ENCODE measurements at places on chromosomes 4 and X. TPM values are rescaled to one million over a fixed set of nuclear protein-coding genes. Genes with fewer than 3 reads are reported as not detected.
A peak's percentile ranks its signal among the peaks of the same experiment; 100 is the strongest.

DNA sequence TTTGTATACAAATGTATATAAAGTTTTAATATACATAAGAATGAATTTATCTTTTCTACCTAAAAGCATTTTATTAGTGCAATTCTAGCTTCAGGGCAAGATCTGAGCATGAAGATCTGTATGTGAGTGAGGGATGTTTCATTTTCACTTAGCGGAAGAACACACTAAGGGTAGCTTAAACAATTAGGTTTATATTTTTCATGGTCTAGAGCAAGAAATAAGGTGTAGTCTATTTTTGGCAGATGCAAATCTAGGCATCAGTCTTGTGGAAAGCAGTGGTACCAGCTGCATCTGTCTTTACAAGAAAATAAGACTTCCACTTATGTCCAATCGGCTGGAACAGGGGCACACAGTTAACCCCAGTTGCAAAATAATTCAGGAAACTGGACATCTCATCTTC is 433.3 kb downstream of the ADAM29 start:
- DNase-seq = no peak
- H3K36me3 ChIP-seq = no peaks in the 10 kb centered on the region
- H3K4me3 ChIP-seq = no peak overlapping the region
- H3K27ac ChIP-seq = no peak overlapping the region

DNA sequence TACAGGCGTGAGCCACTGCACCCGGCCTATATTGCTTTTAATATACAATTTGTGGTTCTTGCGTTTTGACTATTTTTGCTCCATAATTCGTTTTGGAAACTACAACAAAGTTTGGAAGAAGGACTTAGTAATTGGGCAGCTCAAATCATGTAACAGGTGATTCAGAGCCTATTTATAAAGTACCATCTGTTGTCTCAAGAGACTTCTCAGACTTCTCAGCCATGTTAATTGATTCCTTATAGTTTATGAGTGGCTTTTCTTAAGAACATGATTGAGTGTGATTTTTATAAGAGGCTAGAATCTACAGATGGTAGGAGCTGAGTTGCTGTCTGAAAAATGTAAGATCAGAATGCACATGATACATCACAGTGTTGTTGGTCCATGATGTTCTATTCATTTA is 240.2 kb downstream of the ADGRL3 start:
- H3K4me1 ChIP-seq = no peaks in the 10 kb centered on the region
- no peaks in the 10 kb centered on the region for H3K27me3 ChIP-seq
- no peak for DNase-seq

GRCh38 chrX:69024931-69025330 is 140.3 kb downstream of the PJA1 start:
- DNase-seq = peak; percentile 70
- H3K4me1 ChIP-seq = no peaks in the 10 kb centered on the region
- H3K4me3 ChIP-seq = no peak overlapping the region
- H3K27ac ChIP-seq = no peak overlapping the region

The DGAT2L6 gene
- not detected for total RNA-seq

The NPY1R gene
- 11.8 TPM for total RNA-seq

DNA sequence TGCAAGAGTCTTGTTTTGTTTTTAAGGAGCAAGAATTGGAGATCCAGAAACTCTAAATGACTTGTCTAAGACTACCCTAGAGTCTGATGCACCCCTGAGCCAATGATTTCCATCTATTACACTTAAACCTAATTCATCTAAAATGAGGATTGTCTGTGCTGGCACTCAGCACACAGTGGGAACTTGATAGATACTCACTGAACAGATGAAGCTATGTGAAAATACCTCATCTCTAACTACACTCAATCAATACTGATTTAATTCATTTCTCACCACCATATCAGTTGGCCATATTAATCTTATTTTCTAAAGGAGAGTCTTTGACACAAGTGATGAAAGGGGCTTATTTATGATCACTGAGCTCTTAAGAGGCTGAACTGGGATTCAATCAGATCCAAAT is 262.1 kb downstream of the HS3ST1 start:
- no peak overlapping the region for H3K4me3 ChIP-seq
- H3K36me3 ChIP-seq = no peaks in the 10 kb centered on the region
- H3K27ac ChIP-seq = no peak overlapping the region
- DNase-seq = no peak
- H3K27me3 ChIP-seq = no peaks in the 10 kb centered on the region
- no peaks in the 10 kb centered on the region for H3K4me1 ChIP-seq

DNA sequence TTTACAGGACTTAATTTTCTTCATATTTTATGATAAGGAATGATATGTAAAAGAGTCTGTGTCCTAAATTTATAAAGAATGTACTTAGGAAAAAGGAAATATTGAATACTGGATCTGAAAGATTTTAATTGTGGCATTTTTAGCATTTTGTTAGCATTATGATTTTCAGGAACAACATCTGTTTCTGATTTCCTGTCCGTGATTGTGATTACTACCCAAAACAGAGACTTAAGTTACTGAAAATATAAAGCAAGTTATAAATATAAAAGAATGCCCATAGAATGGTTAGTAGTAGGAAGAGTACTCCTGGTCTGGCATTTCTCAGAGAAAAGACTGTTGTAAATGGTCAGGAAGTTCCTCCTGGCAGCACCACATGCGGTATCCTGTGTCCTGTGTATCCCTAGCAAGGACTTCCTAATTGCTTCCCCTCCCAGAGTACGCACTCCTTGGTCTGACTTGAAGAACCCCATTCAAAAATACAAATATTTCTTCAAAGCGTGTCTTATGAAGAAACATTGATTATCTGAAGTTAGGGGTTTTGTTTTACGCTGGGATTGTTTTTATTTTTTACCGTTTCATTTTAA is 88.9 kb downstream of the RS1 start:
- peaks cover 23% of the 10 kb centered on the region for H3K36me3 ChIP-seq
- H3K27me3 ChIP-seq = no peaks in the 10 kb centered on the region
- H3K4me3 ChIP-seq = no peak overlapping the region
- H3K27ac ChIP-seq = no peak overlapping the region

The CORIN gene
- total RNA-seq = 0.23 TPM

- H3K4me1 ChIP-seq = no peaks in the 10 kb centered on the region
- no peak overlapping the region for H3K27ac ChIP-seq
- H3K27me3 ChIP-seq = no peaks in the 10 kb centered on the region
- DNase-seq = no peak
- no peak overlapping the region for H3K4me3 ChIP-seq
These were observed 587.9 kb downstream of the TLL1 start for GRCh38 chr4:166460769-166461550.

GRCh38 chrX:8849945-8850344 is 48.8 kb upstream of the FAM9A start:
- H3K27ac ChIP-seq = no peak overlapping the region
- H3K36me3 ChIP-seq = no peaks in the 10 kb centered on the region
- H3K27me3 ChIP-seq = no peaks in the 10 kb centered on the region
- DNase-seq = no peak
- no peak overlapping the region for H3K4me3 ChIP-seq

The ADGRG2 gene
- 5.9 TPM for total RNA-seq

GRCh38 chrX:2462780-2463179 is 38.0 kb downstream of the DHRSX start:
- no peaks in the 10 kb centered on the region for H3K27me3 ChIP-seq
- H3K4me1 ChIP-seq = no peaks in the 10 kb centered on the region
- DNase-seq = peak; percentile 56
- H3K27ac ChIP-seq = peak overlapping the region; percentile 36
- H3K36me3 ChIP-seq = peaks cover 8% of the 10 kb centered on the region

GRCh38 chr4:16329125-16329796 is 103.0 kb upstream of the TAPT1 start:
- H3K4me3 ChIP-seq = no peak overlapping the region
- H3K36me3 ChIP-seq = no peaks in the 10 kb centered on the region
- DNase-seq = no peak
- H3K27me3 ChIP-seq = no peaks in the 10 kb centered on the region
- H3K27ac ChIP-seq = no peak overlapping the region

GRCh38 chrX:100673397-100673953 is 29.5 kb downstream of the SRPX2 start:
- H3K36me3 ChIP-seq = no peaks in the 10 kb centered on the region
- H3K27me3 ChIP-seq = no peaks in the 10 kb centered on the region
- DNase-seq = no peak

The DCX gene
- 0.66 TPM for total RNA-seq

GRCh38 chr4:101284546-101284945 is 62.8 kb downstream of the PPP3CA start:
- no peaks in the 10 kb centered on the region for H3K27me3 ChIP-seq
- no peaks in the 10 kb centered on the region for H3K36me3 ChIP-seq
- H3K4me1 ChIP-seq = peaks cover 20% of the 10 kb centered on the region

- no peaks in the 10 kb centered on the region for H3K36me3 ChIP-seq
- H3K27ac ChIP-seq = no peak overlapping the region
- peak; percentile 78 for DNase-seq
- peak overlapping the region; percentile 82 for H3K4me3 ChIP-seq
These were observed 723 bp downstream of the NKX6-1 start for GRCh38 chr4:84498203-84498934.

DNA sequence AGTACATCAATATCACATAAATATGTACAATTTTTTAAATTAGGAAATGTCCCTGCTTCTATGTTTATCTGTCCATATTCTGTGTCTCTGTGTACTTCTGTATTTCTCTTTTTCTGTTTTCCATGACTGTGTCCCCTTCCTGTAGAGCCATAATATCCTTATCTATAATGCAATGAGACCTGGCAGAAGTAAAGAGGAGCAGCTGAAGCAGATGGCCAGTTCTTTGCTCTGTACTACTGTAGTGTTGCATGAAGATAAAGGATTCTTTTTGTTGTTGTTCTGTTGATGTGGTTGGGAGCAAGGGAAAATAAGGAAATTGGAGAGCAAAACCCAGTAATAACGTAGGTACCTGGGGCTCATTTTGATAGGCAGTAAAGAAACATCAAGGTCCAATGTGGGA is 301.7 kb downstream of the ADGRL3 start:
- no peak overlapping the region for H3K4me3 ChIP-seq
- peaks cover 4% of the 10 kb centered on the region for H3K36me3 ChIP-seq
- no peak for DNase-seq
- H3K27ac ChIP-seq = no peak overlapping the region

DNA sequence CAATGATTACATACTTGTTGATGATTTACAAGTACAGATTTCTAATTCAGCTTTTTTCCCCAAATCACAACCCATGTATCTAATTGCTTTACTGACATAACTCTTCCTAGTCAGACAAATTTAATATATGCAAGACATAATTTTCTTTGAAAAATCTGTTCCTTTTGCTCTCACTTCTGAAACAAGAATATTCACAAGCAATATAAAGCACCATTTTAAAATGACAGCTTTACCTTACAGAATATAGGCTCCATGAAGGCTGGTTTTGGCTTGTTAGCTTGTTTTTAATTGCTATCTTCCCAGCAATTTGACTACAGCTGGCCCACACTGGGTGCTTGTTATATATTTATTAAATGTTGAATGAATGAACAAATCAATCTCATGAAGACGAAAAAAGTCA is 24.5 kb downstream of the GPM6A start:
- DNase-seq = no peak
- no peaks in the 10 kb centered on the region for H3K27me3 ChIP-seq
- H3K36me3 ChIP-seq = no peaks in the 10 kb centered on the region
- peaks cover 3% of the 10 kb centered on the region for H3K4me1 ChIP-seq

DNA sequence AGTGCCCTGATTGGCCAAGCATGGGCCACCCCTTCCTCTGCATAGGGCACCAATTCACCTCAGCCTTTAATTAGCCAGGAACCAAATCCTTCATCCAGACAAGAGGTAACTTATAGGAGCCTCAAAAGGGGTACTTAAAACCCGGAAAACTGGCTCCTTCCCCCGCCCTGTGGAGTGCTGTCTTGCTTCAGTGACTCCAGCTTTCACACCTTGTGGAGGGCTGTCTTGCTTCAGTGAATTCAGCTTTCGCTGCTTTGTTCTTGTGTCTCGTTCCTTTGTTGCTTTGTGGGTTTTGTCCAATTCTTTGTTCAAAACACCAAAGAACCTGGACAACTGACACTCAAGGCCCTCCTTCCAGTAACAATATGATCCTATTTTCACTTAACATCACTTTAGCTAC is 82.2 kb upstream of the FRG1 start:
- no peak overlapping the region for H3K4me3 ChIP-seq
- H3K27ac ChIP-seq = no peak overlapping the region
- no peaks in the 10 kb centered on the region for H3K36me3 ChIP-seq
- DNase-seq = no peak
- H3K4me1 ChIP-seq = no peaks in the 10 kb centered on the region
- H3K27me3 ChIP-seq = no peaks in the 10 kb centered on the region

DNA sequence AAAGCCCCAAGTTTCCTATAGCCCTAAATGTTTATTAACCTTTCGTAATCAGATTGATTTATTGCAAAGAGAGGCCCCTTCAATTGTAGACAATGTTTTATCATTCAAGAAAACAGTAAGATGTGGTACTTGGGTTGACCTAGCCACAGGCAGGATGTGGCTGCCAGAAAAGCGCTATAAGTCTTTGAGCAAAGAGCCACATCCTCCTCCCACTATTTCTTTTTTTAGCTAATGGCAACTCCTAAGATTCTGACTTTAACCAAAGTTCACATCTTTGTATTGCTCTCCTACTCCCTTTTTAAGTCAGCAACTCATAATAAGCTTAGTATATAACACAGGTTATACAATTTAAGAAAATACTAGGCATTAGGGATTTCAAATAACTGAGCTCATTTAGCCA is 70.7 kb upstream of the PPP3CA start:
- no peak overlapping the region for H3K27ac ChIP-seq
- no peaks in the 10 kb centered on the region for H3K27me3 ChIP-seq
- no peaks in the 10 kb centered on the region for H3K36me3 ChIP-seq

The CDK16 gene
- total RNA-seq = 165 TPM

The NXF2B gene
- 1.3 TPM for total RNA-seq

DNA sequence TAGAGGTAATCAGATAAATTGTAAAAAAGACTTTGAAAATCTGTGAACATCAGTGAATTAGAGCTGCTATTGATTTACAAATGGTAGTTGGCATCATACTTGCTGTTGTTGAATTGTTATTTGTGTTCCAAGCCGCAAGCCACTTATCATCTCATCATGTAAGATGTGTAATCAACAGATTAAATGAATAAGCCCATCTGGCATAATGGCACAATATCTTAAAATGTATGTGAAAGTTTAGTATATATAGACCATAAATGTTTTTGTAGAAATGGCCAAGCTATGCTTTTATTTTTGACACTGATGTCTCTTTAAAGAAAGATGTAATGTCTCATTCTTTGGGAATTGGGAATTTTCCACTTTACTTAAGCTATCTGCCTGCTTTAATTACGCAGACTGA is 682.6 kb upstream of the GNPDA2 start:
- no peak overlapping the region for H3K4me3 ChIP-seq
- no peak overlapping the region for H3K27ac ChIP-seq
- no peak for DNase-seq

DNA sequence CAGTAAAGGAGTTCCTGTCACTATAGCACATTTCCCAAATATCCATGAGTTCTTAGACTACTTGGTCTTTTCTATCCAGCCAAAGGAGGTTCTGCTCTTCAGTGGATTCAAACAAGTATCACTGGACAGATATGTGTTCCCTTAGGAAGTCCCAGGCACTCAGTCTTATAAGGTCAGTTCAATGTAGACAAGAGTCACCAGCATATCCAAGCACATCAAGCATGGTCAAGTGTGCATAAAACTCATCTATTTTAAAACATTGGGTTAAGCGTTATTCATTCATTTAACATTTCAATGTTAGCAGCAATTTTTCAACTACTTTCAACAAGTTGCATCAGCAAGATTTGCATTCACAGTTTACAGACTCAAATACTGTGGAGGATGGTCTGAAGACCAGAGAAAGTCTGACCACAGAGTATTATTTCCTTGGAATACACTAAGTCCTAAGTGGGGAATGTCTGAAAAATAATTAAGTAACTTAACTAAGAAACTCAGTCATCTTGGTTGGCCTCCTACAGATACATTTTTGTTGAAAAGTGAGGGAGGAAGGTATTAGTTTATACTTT is 630.5 kb upstream of the IGFBP7 start:
- H3K36me3 ChIP-seq = no peaks in the 10 kb centered on the region
- H3K4me3 ChIP-seq = no peak overlapping the region
- no peak overlapping the region for H3K27ac ChIP-seq
- no peaks in the 10 kb centered on the region for H3K4me1 ChIP-seq
- no peak for DNase-seq
- H3K27me3 ChIP-seq = no peaks in the 10 kb centered on the region

The RNF150 gene
- 10.8 TPM for total RNA-seq

The SMR3B gene
- total RNA-seq = not detected
